ENCODE measurements at places on chromosomes 11 and 22.

DNA sequence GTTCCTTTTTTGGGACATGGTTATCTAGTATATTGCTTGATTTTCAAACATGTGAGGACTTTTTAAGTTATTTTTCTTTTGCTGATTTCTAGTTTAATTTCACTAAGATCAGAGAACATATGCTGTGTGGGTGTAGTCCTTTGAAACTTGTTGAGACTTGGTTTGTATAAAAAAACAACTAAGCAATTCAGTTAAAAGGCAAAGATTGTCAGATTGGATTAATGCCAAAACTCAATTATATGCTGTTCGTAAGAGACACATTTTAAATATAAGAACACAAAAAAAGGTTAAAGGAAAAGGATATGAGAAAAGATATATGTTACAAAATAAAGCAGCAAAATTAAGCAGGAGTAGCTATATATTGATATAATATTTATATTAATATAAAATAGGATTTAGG, 17.8 kb upstream of the RRM1 start:
- peak; percentile 25 for DNase-seq

DNA sequence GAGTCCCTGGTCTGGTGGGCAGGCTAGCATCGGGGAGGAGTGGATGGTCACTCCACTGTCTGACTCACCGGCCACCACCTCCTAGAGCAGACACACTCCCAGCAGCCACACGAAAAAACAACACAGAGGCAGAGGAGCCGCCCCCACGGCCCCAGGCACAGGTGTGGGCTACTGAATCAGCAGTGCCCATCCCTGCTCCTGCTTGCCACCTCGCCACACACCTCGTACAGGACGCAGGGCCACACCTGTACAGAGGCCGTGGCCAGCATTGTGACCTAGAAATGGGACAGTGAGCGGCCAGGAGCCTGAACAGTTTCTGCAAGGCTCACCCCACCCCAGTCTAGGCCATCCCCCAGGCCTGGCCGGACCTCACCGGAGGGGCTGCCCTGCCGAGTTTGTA, 14.0 kb downstream of the TRIM29 start:
- no peak for DNase-seq

- no peak for DNase-seq
Measured at GRCh38 chr11:67344264-67344663, 9.1 kb downstream of the POLD4 start.

GRCh38 chr11:19577976-19578619, 134.5 kb upstream of the NAV2 start:
- DNase-seq: peak; percentile 54

GRCh38 chr22:41338614-41339212, 37.4 kb downstream of the ZC3H7B start:
- DNase-seq: no peak

- no peak for DNase-seq
Measured at GRCh38 chr11:66741153-66741552, 12.1 kb upstream of the SPTBN2 start.

GRCh38 chr11:45216901-45217300, 69.2 kb downstream of the SYT13 start:
- no peak for DNase-seq

DNA sequence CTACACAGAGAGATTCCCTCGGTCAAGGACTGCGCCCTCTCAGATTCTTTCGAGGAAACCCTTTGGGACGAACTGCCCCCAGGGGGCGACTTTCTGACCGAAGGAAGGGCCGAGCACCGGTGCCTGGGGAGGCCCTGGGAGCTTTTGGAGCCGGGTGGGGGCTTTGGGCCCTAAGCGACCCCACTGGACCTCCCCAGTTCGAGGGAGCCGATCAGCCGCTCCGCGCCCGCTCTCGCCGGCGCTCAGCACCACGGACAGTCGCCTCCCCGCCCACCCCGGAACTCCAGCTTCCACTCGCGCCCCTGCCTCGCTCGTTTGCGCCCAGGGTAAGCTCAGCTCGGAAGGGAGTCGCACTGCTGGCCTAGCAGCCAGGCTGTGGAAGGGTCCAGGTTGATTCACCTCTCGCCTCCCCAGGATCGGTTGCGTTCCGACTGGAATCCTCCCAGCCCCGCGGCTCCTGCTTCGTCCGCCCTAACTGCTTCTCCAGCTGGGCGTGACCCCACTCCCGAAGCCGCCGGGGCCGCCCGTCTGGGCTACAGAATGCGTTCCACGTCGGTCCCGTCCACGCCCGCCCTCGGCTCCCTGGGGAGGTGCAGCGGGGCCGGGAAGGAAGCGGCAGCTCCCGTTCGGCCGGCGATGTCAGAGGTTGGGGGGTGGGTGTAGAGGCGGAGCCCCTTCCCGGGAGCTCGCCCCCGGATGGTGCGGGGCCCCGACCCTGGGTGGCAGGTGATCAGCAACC, 428 bp downstream of the SCN3B start:
- peak; percentile 86 for DNase-seq

- DNase-seq: no peak
Measured at GRCh38 chr11:60718524-60719316, 5.8 kb upstream of the MS4A18 start.

DNA sequence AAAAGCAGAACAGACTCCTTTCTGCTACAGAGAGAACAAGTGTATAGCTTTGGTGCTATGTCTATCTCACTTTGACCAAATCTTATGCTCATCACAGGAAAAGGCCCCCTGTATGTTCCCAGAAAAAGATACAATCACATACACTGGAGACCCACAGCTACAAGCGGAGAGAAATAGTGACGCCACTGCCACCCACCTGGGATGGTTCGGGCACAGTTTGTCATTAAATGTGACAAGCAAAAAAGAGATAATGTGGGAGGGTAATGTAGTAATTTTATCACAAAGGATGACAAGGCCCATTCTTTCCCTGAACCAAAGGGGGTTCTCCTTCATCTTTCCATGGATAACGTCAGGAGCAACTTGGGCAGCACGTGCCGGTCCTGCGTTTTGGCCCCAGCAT, 32.0 kb downstream of the THOC5 start:
- no peak for DNase-seq

DNA sequence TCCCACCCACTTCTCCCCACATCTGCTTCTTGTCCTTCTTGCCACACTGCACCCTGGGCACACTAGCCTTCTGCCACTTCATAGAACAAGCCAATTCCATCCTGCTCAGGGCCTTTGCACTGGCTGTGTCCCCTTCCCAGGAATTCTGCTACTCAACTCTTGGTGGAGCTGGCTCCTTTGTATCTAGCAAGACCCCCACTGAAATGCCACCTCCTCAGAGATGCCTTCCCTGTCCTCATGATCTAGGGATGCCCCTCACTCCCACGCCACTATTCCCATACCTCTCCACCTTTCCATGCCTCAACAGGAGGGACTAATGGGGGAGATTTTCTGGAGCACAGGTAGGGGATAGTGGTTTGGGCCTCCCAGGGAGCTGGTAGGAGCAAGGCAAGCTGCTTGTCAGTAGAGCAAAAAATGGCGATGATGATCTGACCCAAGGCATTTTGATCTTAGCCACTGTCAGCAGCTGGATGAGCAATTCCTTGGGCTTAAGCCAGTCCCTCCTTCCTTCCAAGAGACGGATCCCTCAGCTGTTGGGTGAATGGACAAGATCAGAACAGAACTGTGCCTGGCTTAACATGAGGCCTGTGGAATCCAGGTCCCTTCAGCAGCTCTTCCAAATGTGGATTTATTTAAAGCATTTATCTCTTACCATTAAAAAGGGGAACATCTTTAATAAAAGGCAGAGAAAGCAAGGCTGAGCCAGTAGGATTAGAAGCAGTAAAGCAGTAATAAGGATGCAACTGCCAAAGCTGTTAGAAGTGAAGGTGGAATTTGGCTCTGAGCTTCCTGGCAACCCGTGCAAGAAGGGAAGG, 4.0 kb upstream of the PRDM11 start:
- DNase-seq: no peak

DNA sequence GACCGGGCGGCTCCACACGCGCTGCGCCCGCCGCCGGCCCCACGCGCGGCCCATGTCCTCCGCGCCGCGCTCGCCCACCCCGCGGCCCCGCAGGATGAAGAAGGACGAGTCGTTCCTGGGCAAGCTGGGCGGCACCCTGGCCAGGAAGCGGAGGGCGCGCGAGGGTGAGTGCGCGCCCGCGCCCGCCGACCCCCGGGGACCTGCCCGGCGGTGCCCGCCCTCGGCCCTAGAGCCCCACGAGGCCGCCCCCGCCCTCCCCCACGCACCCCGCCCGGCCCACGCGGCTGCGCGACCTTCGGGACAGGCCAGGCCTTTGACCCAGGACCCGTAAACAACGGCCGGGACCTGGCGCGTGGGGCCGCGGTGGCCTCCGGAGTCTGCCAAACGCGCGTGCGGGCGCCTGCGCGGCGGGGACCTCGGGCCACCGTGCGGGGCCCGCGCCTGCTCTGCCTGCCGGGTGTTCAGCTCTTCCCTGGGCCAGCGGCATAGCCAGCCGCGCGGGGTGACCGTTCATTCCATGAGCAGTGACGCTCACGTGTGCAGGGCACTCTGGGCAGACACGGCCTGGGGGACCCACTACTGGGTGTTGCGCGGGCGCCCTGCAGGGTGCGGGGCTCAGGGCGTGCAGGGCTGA, at the start of gene PARVB:
TSS of gene PARVB (plus strand) at position 15 of the 634 bp plus-strand sequence. CDS start at position 53, 38 bp downstream.
- DNase-seq: peak; percentile 64

DNA sequence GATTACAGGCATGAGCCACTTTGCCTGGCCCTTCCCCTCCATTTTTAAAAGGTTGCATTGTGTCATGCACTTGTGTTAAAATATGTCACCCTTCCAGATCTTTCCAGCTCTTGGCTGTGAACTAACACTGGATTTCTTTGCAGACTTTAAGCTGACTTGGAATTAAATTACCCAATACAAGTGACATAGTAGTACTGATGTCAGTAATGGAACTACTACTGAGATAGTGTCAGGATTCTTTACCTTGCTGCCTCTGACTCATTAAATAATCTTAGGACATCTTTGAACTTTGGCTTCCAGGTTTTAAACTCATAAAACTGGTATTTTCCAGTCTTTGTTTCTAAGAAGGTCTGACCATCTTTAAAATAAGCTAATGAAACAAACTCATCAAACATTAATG, 51.8 kb upstream of the OR4B1 start:
- no peak for DNase-seq

- DNase-seq: no peak
Measured at GRCh38 chr11:98545544-98546175, 475.1 kb upstream of the CNTN5 start.

GRCh38 chr11:3617990-3618389, 23.8 kb downstream of the ART5 start:
- DNase-seq: no peak

GRCh38 chr11:2599561-2600189, 100.1 kb downstream of the KCNQ1OT1 start:
- DNase-seq: no peak

DNA sequence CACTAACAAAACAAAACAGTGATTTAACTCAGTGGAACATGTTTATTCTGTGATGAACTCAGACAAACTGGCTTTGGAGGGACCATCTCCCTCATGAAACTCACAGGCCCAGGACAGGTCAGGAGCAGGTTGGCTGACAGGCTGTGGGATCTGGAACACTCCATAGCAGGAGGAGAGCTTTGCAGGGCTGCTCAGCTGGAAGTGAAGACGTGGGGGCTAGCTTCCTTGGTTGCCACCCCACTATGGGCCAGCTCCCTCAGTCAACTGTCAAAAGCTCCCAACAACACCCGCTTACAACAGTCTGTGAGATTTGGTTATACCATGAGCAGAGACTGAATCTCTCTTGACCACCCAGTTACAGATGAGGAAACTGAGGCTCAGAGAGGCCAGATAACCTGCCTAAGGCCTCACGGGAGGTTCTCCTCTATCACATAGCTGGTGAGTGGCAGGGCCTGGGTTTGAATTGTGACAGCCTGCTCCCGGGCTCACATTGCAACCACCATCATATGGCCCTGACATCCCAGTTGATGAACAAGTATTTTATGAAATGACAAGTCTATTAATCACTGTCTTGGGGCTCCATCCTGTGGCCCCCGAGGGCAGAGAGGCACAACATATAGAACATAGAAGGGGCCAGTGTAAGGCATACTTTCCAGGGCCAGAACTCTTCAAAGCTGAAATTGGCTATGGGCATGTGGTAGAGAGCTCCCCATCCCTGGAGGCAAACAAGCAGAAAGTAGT, 473.4 kb downstream of the MN1 start:
- no peak for DNase-seq

GRCh38 chr11:119509969-119510401, 87.0 kb upstream of the THY1 start:
- DNase-seq: peak; percentile 35

DNA sequence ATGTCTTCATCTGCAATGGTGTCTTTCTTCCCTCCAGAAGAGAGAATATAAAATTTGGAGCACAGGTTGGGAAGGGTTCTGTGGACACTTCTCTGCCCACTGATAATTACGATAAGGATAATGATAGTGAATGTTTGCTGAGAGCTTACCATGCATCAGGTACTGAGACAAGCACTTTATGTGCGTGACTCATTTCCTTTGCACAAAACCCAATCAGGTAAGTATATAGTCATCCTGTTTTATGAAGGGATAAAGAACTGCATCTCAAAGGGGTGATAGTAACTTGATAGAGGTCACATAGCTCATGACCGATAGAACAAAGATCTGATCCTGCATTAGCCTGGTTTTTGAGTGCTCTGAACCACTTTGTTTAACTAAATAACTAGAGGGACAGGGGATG, 9.4 kb downstream of the DRD2 start:
- DNase-seq: no peak

DNA sequence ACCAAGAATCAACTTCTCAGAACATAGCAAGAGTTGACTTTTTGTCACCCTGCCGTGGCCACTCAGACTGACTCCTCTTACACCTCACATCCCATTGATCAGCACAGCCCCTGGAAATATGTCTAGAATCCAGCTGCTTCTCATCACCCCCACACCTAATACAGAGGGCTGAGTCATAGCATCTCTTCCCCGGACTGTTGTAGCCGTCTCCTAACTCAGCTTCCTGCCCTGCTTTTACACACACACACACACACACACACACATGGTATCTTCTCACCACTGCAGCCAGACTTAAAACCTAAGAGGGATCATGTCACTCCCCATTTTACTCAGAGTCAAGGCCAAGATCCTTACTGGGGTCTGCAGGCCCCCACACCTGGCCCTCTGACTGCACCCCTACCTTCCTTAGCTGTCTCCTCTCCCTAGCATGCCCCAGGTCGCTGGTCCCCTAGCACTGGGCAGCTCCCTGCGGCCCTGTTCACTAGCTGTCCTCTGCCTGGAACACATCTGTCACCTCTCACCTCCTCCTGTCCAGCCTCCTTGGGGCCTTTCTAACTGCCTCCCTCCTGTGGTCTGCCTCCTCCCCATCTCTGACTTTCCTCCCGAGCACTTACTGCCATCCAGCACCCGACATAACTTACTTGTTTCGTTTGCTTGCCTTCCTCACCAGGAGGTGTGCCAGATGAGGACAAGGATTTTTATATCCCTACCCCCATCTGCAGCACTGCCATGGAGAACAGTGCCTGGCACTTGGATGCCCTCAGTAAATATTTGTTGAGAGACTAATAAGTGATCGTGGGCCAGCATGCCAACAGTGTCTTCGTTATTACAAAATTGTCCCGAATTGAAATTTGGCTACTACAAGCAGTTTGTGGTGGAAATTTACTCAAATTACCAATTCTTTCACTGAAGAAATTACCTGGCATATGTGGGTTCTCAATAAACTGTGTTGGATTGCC, 61.9 kb downstream of the BMAL1 start:
- DNase-seq: no peak

All from eye (tissue), 1 donor.